ENCODE measurements at places on chromosomes 1 and 21.

GRCh38 chr1:246226041-246226440 is 281.0 kb downstream of the SMYD3 start:
- no peak for DNase-seq

GRCh38 chr21:31284797-31285397 is 59.2 kb downstream of the TIAM1 start:
- DNase-seq: no peak

DNA sequence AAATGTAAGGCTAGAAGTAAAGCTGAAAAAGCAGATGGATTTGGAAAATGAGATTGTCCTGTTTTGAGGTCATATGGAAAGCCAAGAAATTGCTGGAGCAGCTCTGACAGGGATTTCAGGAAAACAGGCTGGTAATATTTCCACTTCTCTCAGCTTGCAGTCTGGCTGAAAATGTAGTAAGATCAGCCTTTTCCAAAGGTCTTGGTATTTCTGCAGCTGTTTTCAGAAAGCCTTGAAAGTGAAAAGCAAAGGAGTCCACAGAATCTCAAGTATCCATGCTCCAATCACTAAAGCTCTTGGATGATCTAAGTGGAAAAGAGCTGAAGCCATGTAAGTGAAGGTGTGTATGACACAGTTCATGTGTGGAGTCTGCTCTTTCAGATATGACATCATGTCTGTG is 41.6 kb upstream of the APOBEC4 start:
- no peak for DNase-seq

DNA sequence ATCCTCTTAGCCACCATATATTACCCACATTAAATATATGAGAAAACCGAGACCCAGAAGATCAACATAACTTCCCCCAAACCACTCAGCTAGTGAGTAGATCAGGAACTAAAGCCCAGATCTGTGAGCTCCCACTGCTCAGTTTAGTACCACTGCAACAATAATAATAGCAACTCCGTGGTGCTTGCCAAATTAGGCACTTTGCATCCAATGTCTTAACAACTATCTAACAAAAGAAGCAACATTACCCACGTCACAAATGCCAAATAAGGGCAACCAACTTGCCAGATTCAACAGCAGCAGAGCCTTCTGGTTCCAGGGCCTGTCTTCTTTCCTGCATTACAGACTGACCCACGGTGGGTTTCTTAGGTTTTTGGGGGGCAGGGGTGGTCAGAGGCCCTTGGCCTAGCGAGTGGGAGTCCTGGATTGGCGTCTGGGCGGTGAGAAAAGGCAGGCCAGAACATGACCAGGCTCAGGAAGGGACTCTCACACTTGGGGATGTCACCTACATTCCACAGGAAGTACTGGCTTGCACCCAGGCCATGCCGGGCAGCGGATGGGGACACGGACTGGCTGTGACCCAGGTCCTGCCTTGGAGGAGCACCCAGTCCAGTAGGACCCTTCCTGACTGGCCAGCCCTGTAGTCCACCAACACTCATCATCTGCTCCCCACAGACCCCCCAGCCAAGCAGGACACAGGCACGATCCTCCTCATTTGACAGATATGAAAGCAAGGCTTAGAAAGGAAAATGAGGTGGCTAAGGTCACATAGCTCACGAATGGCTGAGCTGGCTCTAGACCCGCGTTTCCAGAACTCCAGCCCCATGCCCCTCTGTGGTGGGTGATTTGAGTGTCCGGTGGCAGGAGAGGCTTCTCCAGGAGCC is 4.6 kb downstream of the HCRTR1 start:
- DNase-seq: no peak

GRCh38 chr1:198917226-198917625 is 278.4 kb downstream of the PTPRC start:
- no peak for DNase-seq

GRCh38 chr1:12229835-12230548 is at the start of gene VPS13D:
VPS13D (plus strand) TSS chr1:12230030; CDS start chr1:12234267, 4,237 bp downstream.
- peak; percentile 89 for DNase-seq

DNA sequence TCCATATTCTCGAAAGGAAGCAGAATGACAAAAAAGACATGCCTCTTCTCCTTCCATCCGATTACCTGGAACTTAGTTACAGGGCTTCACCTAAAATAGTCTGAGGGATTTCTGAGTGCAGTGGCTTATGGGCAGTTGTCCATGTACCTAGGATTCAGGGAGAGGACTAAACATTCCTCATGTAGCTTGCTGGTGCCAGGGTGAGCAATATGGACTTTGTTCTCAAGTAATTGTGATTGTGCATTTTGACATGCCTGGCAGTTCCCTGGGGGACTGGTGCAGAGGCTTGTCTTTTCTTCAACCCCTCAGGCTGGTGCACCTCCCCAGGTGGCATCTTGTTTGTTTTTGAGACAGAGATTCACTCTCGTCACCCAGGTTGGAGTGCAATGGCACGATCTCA is 6.1 kb upstream of the PSEN2 start:
- no peak for DNase-seq

DNA sequence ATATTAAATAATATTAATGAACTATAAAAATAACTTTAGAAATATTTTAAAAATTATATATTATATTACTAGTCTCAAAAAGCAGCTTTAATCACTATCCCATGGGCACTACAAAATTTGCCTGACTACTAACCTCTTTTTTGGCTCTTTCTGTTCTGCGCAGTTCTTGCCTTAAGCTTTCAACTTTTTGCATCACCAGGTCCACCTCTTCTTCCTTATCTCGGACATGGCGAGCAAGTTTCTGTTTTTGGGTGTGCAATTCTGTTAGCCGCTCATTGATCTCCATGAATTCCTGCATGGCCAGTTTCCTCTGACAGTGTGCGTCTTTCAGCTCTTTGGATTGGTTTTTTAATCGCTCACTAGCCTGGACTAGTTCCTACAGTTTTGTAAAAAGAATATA is 172.4 kb downstream of the COQ8A start:
- no peak for DNase-seq
